Activated T-cell treated with anti-CD3 and anti-CD28 coated beads for 4 hours (primary cell): ENCODE measurements at places on chromosomes 7 and 10.

DNA sequence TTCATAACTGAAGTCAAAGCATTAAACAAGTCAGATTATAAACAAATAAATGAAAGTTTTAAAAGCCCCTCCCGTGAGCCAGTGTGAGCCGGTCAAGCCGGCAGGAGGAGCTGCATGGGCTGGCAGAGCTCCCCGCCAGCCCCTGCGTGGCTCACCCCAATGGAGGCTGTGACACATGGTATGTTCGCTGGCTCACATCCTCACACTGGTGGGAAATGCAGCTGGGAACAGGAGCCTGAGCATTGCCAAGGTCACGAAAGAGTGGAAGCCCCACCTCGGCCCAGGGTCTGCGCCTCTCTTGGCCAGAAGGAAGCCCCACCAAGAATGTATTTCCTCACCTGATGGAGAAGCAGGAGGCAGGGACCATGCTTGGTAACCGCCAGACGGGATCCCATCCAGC, 261.7 kb upstream of the TCERG1L start:
- no peak for DNase-seq

DNA sequence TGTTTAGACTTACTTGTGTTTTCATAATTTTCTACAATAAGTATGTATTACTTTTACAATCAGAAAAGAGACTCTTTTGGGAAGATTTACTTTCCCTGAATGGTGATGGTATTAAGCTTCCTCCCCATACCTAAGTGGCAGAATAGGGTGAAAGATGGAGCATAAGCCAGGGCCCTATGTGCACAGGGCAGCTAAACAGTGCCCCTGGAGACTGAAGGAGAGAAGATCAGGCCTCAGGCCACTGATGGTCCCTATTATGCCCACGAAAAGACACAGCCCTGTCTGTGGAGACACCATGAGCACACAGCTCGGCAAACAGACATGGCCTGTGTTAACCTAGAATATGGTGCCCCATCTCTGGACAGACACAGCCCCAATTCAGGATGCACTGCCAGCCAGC, 139.4 kb downstream of the OAT start:
- no peak for DNase-seq

- DNase-seq, result no peak
Measured at GRCh38 chr10:130772676-130773075, 538.8 kb downstream of the TCERG1L start.

DNA sequence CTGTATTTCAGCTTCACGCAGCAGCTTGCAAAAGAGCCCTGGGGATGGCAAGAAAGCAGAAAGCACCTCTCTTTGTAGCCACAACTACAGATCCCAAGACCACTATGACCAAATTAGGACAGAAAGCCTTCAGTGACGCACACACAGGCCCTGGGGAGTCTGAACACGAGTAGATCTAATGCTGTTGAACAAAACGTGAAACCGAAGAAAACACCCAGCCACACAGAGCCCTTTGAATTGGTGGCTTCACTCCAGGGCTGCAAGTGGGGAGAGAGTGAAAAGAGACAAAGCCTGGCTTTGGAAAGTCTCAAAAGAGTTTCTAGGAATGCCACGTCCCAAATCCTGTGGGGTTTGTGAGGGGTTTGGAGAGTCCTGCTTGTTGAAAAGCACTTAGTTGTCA, 28.4 kb downstream of the PLXNA4 start:
- DNase-seq, result no peak

GRCh38 chr10:102815790-102816549, 21.2 kb downstream of the CYP17A1 start:
- DNase-seq, result no peak

- no peak for DNase-seq
Measured at GRCh38 chr7:66950763-66951162, 29.7 kb downstream of the TMEM248 start.
